ENCODE measurements at places on chromosomes 4 and X.

DNA sequence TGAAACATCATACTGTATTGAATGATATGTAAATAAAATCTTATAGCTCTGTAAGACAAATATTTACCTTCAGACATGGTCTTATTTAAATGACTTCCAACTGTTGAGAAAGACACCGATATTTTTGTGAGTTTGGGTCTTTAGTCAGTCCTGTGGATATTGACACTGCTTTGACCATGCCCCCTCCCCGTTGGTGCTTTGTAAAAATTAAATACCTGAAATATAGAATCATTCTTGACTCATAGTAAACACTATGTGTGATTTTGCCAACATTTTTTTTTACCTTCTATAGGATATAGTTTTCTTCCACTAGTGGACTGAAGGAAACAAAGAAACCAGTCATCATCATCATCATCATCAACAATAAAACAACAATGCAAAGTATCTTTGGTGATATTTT lies 114.3 kb upstream of the HS3ST1 start:
- DNase-seq = no peak

- no peak for DNase-seq
These were observed 92.7 kb downstream of the TBL1X start for GRCh38 chrX:9557521-9557920.

- DNase-seq = no peak
These were observed 35.5 kb downstream of the HTRA3 start for GRCh38 chr4:8304827-8305695.

DNA sequence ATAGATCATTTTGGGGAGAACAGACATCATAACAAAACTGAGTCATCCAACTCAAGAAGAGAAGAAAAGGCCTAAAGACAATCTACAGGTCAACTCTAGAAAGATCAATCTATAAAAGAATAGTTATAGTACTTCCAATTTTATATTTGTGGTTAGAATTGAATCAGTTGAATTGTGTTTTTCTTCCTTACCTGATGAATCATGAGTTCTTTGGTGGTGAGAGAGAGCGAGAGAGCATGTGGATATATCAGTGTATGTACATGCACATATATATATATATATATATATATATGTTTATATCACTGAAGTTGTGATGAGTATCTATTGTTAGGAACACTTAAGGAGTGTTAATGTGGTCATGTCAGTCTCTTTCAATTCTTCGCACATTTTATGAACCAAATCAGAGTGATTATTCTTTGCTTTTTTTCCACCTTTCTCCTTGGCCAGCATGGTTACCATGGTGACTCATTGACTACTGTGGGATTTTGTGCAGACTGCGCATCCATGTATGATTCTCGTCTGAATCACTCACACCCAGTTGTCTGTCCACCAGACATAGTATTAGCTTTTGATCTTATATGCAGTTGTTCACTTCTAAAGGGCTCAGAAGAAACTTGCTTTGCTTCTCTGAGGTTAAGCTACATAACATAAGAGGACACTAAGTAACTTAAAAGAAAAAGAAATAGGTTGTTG lies 90.4 kb upstream of the RAB40AL start:
- DNase-seq = no peak

GRCh38 chrX:15160558-15161095 lies 109.3 kb downstream of the ASB9 start:
- no peak for DNase-seq

GRCh38 chrX:2848871-2849301 lies 20.2 kb downstream of the GYG2 start:
- no peak for DNase-seq

DNA sequence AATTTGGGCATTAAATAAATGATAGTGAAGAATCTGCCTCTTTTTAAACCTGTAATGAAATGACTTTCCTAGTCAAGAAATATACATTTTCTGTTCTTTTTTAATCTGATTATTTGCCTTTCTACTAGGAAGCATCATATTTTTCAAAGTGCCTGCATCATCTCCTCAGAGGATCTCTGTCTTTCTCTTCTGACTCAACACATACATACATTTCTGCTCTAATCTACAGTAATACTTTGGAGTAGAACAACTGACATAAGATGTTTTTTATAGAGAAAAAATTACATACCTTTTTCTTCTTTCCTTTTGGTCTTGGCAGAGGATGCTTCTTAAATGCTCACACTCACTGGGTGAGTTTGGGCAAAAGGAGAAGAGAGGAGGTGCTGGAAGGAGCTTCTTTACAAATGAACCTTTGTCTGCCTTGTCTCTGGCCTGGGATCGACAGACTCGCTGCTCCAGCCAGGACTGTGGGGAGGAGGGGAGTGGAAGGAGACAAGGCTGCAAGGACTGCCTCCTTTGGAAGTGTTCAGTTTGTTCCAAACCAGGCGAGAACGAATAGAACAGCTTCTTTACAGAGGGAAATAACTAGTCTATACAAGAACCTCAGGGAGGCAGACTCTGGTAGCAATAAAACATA lies at the start of gene SCRG1:
TSS of gene SCRG1 (minus strand) at position 338 of the 637 bp plus-strand sequence. CDS start 7,702 bp downstream, outside the sequence.
- no peak for DNase-seq

GRCh38 chr4:101835121-101835904 lies 44.8 kb downstream of the BANK1 start:
- no peak for DNase-seq

DNA sequence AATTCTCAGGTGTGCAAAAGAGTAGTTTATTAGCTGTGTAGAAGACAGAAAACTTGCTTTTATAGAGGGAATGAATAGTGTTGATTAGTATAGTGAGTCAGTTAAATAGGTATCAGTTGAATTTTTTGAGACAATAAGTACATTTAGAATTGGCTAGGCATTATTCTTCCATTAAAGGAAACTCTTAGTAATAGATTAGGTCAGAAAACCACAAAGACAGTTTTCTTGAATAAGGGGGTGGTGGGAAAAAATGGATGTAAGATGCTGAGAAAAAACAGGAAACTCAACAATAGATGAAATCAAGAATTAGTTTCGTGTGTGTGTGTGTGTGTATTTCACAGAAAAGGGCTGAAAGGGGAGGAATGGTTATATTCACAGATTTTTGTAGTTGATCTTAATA lies 16.8 kb downstream of the CD38 start:
- DNase-seq = no peak

DNA sequence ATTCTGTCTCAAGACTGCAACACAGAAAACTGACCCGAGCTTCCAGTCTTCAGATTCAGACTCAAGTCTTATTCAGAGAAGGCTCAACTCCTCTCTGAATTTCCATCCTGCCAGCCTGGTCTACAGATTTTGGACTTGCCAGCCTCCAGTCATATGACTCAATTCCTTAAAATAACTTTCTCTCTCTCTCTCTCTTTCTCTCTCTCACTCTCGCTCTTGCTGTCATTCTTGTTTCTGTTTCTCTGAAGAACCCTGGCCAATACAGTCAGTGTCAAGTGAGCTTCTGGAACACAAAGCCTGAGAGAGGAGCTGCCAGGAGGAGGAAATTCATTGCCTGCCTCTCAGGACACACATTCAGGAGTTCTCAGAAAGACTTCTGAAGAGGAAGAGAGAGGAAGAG lies 154.9 kb downstream of the PARM1 start:
- no peak for DNase-seq

- no peak for DNase-seq
These were observed 4.4 kb upstream of the SMR3A start for GRCh38 chr4:70356185-70356584.
